ENCODE measurements at places on chromosomes 7 and 10.

GRCh38 chr7:77351539-77352004 is 64.6 kb downstream of the GSAP start:
- peak; percentile 43 for DNase-seq

DNA sequence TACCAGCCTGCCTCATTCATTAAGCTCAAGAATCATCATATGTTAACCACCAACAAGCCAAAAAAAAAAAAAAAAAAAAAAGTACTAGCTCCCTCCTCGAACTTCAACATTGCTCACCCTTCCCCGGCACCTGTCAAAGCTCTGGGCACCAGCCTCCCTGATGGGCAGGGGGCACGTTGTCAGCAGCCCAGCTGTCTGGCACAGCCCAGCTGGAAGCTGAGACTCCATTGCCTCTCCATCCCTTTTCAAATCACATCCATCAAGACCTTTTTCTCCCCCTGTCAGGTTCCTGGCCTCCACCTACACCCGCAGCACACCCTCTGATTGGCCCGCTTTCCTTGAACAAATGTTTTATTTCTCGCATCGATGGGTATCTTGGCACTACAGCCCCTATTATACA is 913.3 kb upstream of the AUTS2 start:
- DNase-seq = no peak

GRCh38 chr10:119029613-119030420 is at the start of gene NANOS1:
Gene NANOS1, plus strand, starts transcription at chr10:119029714. Its CDS starts 88 bp downstream, at chr10:119029802.
- peak; percentile 9 for DNase-seq

DNA sequence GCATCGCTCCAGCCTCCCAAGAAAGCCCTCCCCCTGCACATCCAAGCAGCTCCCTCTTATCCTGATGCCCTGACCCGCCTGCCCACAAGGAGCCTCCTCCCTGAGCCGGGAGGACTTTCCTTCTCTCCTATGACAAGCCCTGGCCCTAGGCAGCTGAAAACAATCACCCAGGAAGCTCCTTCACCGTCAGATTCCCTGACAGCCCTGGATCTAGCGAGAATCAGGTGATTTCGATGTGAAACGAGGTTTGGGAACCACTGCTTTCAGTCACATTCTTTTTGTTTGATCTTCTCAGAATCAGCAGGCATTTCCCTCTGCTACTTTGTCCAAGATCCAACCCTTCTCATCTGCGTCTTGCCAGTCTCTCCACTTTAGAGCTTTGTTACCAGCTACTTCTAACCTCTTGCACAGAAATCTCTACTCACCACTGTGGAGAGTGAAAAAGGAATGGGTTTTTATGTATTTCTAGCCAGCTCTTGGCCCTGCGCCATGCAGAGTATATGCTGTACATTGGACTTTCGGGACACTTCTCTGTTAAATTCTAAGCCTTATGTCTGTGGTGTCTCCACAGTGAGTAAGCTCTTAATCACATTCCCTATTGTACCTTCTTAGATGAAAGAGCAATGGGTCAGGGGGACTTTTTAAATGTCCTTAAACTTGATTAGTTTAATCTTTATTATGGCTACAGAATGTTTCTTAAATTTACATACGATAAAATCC is 253.2 kb upstream of the C7orf33 start:
- DNase-seq = no peak

DNA sequence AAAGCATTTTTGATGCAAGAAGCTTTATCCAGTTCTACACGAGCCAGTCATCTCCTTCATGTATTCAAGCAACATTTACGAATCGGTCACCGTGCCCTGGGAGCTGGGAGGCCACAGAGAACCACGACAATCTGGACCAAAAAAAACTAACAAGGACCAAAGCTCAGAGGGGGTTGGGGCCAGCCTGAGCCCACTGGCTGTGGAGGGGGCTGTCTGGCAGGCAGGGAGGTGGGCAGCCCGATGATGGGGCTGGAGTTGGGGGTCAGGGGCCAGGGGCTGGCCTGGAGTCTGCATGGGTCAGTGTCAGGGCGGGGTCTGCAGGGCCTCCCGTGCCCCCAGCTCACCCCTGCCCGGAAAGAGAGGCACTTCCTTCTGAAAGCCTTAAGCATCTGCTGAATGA is 12.5 kb upstream of the GRIFIN start:
- no peak for DNase-seq

DNA sequence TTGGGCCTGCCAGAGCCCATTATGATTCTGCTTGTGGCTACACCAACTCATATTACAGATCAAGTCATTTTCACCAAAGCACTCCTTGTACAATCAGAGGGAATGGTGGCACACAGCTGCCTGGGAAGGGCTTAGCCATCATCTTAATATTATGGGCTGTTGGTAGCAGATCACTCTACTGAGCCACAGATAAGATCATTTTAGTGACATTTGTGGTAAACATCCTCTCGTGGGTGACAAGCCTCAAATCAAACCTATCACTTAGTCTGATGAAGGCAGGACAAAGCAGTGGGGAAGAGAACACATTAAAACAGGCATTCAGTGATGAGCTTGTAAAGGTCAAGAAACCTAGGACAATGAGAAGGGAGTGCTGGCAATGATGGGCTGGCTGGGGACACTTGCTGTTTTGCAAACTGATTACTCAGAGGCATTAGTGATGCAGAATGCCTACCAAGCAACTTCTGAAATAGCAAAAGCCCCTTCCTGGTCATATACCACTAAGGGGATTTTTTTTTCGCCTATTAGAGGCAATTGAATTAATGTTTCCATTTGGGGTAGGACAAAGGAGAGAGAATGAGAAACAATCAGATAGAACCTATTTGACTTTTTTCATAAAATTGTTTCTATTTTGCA is 137.5 kb upstream of the WDR11 start:
- no peak for DNase-seq

GRCh38 chr7:114264023-114264422 is 150.6 kb upstream of the FOXP2 start:
- no peak for DNase-seq

GRCh38 chr10:46255801-46256747 is 30.7 kb upstream of the ANTXRL start:
- DNase-seq = no peak

- no peak for DNase-seq
Measured at GRCh38 chr10:45375101-45375500, 1.1 kb downstream of the ALOX5 start.

- no peak for DNase-seq
Measured at GRCh38 chr7:117495308-117495707, 15.5 kb downstream of the CFTR start.

DNA sequence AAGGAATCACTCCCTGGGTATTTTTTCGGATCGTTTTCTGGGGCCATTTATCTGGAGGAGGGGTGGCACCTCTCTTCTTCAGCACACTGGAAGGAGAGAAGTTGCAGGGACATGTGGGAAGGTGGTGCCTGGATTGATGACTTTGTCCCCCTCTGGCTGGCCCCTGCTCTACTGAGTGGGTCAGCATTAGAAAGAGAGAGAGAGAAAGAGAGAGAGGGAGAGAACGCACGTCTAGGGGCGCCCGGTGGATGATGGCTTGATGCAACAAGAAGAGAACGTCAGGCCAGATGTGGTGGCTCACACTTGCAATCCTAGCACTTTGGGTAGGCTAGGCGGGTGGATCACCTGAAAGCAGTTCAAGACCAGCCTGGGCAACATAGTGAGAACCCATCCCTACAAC is 5.5 kb upstream of the MUC12 start:
- no peak for DNase-seq

- no peak for DNase-seq
Measured at GRCh38 chr7:104362756-104363155, 34.4 kb downstream of the LHFPL3 start.

- no peak for DNase-seq
Measured at GRCh38 chr7:38506756-38507155, 124.4 kb downstream of the AMPH start.

DNA sequence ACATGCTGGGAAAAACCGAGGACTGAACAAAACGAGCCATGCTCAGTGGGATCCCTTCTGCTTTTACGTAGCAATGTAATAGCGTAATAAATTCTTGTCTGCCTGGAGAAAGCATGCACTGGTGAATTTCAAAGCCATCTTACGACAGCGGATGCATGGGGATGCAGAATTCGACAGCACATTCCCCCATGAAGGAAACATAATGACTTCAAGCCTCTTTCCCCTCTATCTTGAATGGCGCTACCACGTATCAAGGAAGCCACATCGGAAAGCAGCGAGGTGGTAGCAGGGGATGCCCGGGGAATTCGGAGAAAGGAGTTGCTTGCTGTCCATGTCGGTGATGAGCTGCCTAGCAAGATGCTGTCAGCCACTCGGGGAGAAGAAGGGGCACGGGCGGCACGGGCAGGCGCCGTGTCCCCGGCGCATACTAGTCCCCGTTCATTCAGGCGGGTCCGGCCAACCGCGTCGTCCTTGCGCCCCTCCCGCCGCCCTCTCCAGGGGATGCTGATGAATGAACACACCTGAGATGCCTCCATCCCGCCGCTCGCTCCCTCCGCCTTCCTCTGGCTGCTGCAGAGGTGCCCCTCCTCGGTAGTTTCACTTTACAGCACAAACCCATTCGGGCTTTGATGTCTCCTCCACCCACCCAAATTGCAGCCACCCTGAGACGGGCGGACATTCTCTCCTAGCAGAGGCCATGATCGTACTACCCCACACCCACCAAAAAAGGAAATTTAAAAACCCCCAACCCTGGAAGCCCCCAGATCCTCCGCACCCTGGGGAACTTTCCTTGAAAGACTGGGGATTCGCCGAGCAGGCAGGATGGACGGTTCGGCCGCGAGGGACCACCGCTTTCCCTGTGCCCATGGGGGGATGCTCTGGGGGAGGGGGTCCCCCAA is 644 bp downstream of the SORBS1 start:
- DNase-seq = peak; percentile 33

DNA sequence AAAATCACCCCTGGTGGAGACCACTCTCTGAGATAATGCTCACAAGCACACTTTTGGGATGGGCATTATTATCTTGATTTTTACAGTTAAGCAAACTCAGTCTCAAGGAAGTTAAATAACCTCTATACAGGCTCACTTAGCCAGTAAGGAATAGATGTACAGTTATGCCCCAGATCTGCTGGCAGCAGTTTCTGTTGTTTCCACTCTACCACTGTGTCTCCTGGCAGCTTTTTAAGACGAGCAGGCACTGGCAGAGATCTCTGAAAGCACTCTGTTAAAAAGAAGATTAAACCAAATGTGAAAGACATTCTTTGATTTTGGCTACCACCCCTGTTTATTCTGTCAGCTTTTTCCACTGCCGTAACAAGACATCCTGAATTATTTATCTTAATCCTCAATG is 73.2 kb downstream of the SRI start:
- no peak for DNase-seq

GRCh38 chr7:24597014-24597413 is 23.8 kb downstream of the PALS2 start:
- DNase-seq = no peak

GRCh38 chr10:63103971-63104409 is 29.1 kb upstream of the NRBF2 start:
- DNase-seq = peak; percentile 14

- DNase-seq = no peak
Measured at GRCh38 chr10:103676058-103676785, 179.2 kb downstream of the SH3PXD2A start.

All from stimulated activated CD4-positive, alpha-beta T cell treated with anti-CD3 and anti-CD28 coated beads, Interleukin-4, amount 100 ng/mL, for 4 hours (primary cell).